ENCODE measurements at places on chromosomes 6 and 20. TPM values are rescaled to one million over a fixed set of nuclear protein-coding genes. Genes with fewer than 3 reads are reported as not detected.
A peak's percentile ranks its signal among the peaks of the same experiment; 100 is the strongest.

- H3K4me1 ChIP-seq, result peaks cover 57% of the 10 kb centered on the region
- H3K27ac ChIP-seq, result peak overlapping the region; percentile 94
- no peaks in the 10 kb centered on the region for H3K27me3 ChIP-seq
- no peaks in the 10 kb centered on the region for H3K36me3 ChIP-seq
Measured at GRCh38 chr6:17865798-17866725, 121.4 kb downstream of the KIF13A start.

DNA sequence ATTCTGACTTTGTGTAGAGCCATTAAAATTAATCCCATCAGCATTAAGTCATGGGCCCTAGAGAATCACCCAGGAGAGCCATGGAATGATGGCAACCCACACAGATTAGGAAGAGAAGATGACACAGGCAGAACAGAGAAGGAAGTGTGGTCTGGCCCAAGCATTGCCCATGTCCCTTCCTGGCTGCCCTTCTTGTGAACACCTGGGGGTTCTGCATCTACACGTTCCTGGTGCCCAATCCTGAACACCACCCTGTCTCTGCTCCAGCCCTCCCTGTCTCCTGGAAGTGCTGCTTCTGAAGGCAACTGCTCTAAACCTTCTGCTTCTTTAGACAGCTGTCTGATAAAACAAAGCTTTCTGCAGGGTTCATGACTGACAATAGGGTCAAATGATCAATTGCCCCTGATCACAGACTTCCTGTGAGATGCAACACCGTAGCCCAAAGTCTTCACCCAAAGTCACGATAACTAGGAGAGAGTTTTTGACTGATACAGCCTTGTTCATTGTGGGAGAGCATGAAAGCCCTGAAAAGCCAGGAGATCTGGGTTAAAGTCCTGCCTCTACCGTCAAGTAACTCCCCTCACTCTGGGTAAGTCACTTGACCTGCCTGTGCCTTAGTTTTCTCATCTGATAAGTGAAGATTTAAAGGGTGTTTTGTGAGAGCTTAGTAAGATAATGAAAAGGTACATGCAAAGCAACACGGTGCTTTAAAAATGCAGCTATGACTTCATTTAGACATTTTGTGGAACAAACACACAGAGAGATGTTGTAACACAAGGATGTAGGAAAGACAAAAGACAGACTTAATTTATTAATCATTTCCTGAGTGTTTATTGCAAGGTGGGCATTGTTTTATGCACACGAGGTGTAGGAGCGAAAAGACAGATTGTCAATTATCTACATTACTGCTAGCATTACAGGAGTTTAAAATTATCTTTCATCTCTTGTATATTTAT lies 291.2 kb upstream of the STXBP5 start:
- DNase-seq, result no peak
- peak overlapping the region; percentile 34 for H3K4me3 ChIP-seq
- peaks cover 45% of the 10 kb centered on the region for H3K4me1 ChIP-seq

DNA sequence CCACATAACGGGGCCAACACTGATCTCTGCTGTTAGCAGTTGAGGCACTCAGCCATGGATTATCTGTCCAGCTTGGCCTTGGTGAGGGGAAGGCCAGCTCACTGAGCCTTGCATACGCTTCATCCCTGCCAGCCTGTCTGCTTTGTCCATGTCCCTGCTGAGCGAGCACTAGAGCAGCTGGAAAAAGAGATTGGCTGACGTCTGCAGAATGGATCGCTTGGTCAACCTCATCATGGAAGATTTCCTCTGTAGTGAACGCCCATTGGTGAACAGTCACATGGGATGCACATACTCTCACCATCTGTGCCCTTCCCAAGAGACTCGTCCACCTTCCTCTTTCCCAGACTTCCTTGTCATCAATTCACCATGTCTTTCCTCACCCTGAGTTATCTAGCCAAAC lies 26.9 kb downstream of the MUC22 start:
- H3K4me3 ChIP-seq, result no peak overlapping the region
- DNase-seq, result no peak
- peaks cover 20% of the 10 kb centered on the region for H3K4me1 ChIP-seq
- H3K27ac ChIP-seq, result no peak overlapping the region

Gene TRMT11
- total RNA-seq, result 26.0 TPM

- H3K4me3 ChIP-seq, result no peak overlapping the region
- H3K4me1 ChIP-seq, result no peaks in the 10 kb centered on the region
- no peaks in the 10 kb centered on the region for H3K36me3 ChIP-seq
- no peak overlapping the region for H3K27ac ChIP-seq
- peak; percentile 4 for DNase-seq
- no peaks in the 10 kb centered on the region for H3K27me3 ChIP-seq
Measured at GRCh38 chr6:90739339-90739738, 152.5 kb upstream of the MAP3K7 start.

DNA sequence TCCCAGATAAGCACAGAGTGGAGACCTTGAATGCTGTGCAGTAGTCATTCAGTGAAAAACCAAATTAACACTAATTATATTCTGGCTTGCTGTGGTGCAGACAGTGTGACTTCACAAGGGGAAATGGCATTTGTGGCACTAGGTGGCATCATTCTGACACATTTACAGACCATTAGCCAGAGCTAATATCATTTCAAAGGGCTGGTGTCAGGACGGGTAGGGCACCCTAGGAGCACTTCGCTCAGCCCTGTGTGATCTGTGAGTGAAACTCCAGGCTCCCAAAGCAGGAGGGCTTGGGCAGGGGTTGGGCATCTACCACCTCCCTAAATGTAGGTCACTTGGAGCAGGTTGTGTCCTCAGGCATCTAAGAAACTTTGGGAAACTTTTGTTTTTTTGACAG lies 555.8 kb downstream of the PKHD1 start:
- no peaks in the 10 kb centered on the region for H3K36me3 ChIP-seq
- H3K4me1 ChIP-seq, result peaks cover 13% of the 10 kb centered on the region
- H3K4me3 ChIP-seq, result no peak overlapping the region
- DNase-seq, result no peak
- H3K27ac ChIP-seq, result no peak overlapping the region

Gene LTA
- total RNA-seq, result not detected

- DNase-seq, result no peak
- H3K27ac ChIP-seq, result no peak overlapping the region
- H3K27me3 ChIP-seq, result no peaks in the 10 kb centered on the region
- no peak overlapping the region for H3K4me3 ChIP-seq
- H3K4me1 ChIP-seq, result no peaks in the 10 kb centered on the region
- H3K36me3 ChIP-seq, result no peaks in the 10 kb centered on the region
Measured at GRCh38 chr6:157438611-157439111, 57.7 kb downstream of the ZDHHC14 start.

Gene RNF39
- 7.5 TPM for total RNA-seq

Gene TGM6
- not detected for total RNA-seq

GRCh38 chr6:125200941-125201340 lies 47.4 kb downstream of the TPD52L1 start:
- peaks cover 83% of the 10 kb centered on the region for H3K4me1 ChIP-seq
- no peak for DNase-seq
- peak overlapping the region; percentile 41 for H3K4me3 ChIP-seq
- H3K27ac ChIP-seq, result peak overlapping the region; percentile 93

- no peaks in the 10 kb centered on the region for H3K36me3 ChIP-seq
- peaks cover 98% of the 10 kb centered on the region for H3K27me3 ChIP-seq
- H3K4me3 ChIP-seq, result no peak overlapping the region
- no peak for DNase-seq
- no peaks in the 10 kb centered on the region for H3K4me1 ChIP-seq
Measured at GRCh38 chr20:59678951-59679350, 74.6 kb downstream of the PHACTR3 start.

DNA sequence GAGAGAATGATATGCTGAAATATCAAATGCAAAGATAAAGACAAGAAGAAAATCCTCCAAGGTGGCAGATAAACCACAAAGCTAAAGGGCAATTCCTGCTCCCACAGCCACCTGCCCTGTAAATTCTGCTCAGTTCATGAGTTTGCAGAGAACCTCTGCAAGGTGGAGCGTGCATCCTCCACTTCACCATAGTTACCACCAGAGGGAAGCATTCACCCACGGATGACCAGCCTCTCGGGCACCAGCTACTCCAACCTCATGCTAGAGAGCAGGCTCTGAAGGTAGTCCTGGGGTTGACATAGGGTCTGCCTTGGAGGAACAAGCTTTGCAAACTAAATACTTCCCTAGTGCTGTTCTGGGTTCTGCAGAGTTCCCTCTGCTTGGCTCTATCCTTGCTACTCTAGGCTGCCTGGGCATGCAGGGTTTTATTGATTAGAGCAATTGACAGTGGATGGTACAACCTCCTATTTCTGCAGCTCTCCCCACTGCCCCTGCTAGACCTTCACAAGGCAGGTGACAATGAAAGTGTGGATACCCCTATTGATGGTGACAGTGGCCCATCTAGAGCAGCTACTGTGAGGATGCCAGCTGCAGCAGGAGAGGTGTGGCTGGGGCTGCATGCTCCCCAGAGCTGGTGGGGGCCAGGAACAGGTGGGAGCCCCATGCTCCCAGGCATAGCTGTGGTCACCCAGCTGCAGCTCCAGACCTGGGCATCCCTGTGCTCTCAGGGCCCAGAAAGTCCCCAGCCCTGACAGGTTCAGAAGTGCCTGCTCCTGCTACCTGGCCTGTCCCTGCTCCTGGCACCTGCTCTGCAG lies 51.1 kb downstream of the GGTLC1 start:
- no peaks in the 10 kb centered on the region for H3K36me3 ChIP-seq
- no peak overlapping the region for H3K27ac ChIP-seq
- H3K4me1 ChIP-seq, result no peaks in the 10 kb centered on the region
- no peaks in the 10 kb centered on the region for H3K27me3 ChIP-seq
- no peak overlapping the region for H3K4me3 ChIP-seq

- no peak for DNase-seq
- no peak overlapping the region for H3K27ac ChIP-seq
- H3K4me1 ChIP-seq, result peaks cover 20% of the 10 kb centered on the region
- H3K27me3 ChIP-seq, result no peaks in the 10 kb centered on the region
- no peaks in the 10 kb centered on the region for H3K36me3 ChIP-seq
Measured at GRCh38 chr6:44650947-44651346, 263.4 kb downstream of the CDC5L start.

GRCh38 chr6:11700118-11700718 lies 78.4 kb downstream of the ADTRP start:
- no peaks in the 10 kb centered on the region for H3K4me1 ChIP-seq

GRCh38 chr6:164897523-164898235 lies 411.7 kb downstream of the C6orf118 start:
- DNase-seq, result no peak
- H3K4me1 ChIP-seq, result no peaks in the 10 kb centered on the region
- no peak overlapping the region for H3K27ac ChIP-seq
- H3K4me3 ChIP-seq, result no peak overlapping the region

DNA sequence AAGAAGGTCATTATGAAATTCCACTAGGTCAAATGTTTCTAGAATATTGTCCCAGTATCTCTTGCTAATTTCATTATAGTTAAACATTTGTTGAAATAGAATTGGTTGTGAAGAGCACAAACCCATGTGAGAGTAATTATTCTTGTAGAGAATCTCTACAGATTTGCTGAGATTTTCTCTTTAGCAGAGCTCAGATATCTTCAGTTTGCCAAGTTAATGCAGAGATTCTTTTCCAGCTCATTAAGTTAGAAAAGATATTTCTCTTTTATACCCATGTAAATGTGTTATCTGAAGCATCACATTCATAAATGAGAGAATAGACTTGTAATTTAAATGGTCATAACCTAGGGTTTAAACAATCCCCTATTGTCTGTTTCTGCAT lies 232.0 kb upstream of the TAB2 start:
- H3K4me3 ChIP-seq, result no peak overlapping the region
- peaks cover 27% of the 10 kb centered on the region for H3K4me1 ChIP-seq
- no peaks in the 10 kb centered on the region for H3K36me3 ChIP-seq
- DNase-seq, result no peak
- no peak overlapping the region for H3K27ac ChIP-seq

DNA sequence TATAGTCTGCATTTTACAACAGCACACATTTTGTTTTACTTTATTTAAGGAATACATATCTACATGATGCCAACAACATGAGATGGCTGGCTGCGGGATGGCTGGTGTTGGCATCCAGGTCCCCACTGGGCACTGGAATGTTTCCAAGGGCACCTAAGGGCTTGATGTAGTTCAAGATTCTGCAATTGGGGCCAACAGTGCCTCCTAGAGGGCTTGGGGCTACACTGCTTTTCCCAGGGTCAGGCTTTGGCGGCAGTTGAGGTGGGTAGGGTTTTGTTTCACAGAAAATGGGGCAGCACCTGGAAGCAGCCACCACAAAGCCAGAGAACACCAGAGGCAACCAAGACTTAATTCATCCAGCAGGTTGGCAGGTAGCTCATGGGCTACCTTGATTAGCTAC lies 202.2 kb upstream of the PRND start:
- DNase-seq, result no peak
- peaks cover 4% of the 10 kb centered on the region for H3K4me1 ChIP-seq
- H3K4me3 ChIP-seq, result no peak overlapping the region

DNA sequence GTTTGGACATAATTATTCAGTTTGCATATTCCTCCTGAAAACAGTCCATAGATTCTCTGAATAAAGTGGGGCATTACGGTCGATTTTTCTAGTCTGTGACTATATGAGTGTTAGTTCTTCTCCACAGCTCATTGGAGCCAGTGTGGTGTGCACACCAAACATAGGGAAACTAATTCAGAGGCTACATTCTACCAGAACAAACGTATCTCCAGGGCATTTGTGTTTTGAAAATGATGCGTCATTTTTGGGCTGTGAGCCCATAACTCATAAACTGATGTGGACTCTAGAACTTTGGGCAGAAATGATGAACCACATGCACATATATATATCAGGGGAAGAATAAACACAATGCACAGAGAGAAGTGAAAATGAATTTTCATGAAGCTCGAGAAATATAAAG lies 41.8 kb downstream of the C6orf58 start:
- no peak for DNase-seq
- H3K4me1 ChIP-seq, result no peaks in the 10 kb centered on the region
- H3K36me3 ChIP-seq, result no peaks in the 10 kb centered on the region

DNA sequence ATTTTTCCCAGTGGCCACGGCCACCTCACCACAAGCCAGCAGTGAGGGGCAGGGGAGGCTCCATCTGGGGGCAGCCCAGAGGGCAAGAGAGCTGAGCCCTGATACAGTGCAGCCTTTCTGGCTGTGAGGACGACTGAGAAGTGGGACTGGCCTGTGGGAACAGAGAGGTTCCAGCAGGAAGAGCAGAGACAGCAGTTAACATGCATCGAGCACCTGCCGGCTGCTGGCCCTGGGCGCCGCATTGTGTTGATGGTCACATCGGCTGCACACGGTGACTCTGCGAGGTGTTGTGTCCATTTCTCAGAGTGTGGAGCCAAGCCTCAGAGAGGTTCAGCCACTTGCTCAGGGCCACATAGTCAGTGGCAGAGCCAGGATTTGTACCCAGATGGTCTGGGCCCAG lies 9.8 kb downstream of the FOXS1 start:
- no peaks in the 10 kb centered on the region for H3K36me3 ChIP-seq
- DNase-seq, result no peak
- no peaks in the 10 kb centered on the region for H3K27me3 ChIP-seq
- peaks cover 12% of the 10 kb centered on the region for H3K4me1 ChIP-seq
- no peak overlapping the region for H3K4me3 ChIP-seq
- no peak overlapping the region for H3K27ac ChIP-seq

Gene SAMD10
- 14.4 TPM for total RNA-seq

Data from PC-9 (cell line).